PC-9 (cell line): ENCODE measurements at places on chromosomes 5 and 9. TPM values are rescaled to one million over a fixed set of nuclear protein-coding genes. Genes with fewer than 3 reads are reported as not detected.

SGCD gene
- total RNA-seq: not detected in 2 replicates

DNA sequence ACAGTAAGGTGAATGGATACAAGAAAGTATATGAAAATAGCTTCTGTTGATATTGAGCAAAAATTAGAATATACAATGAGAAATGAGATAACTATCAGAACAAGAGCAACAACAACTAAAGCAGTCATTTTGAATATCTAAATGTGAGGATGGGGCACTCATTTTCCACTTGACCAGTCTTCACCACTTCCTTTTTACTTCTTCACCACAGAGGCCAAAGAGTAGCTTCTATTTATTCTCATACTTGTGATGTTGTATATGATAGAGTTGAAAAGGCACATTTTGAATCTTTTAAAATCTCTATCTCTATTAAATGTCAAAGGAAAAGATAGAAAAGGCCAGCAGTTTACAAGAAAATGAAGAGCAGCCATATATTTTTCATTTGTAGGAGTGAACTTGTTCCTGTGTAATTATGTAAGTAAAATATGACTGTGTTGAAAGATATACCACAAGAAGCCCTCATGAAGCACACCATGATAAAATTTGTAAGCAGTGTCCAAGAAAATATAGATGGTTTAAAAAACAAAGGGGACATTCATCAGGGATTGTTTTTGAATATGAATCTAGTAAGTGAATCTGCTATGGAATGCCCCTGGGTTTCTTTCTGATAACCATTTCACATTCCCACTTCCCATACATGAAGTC is 39.2 kb downstream of the ADAMTS19 start:
- H3K36me3 ChIP-seq: no peaks in the 10 kb centered on the region
- no peaks in the 10 kb centered on the region for H3K27me3 ChIP-seq
- DNase-seq: no peak

GRCh38 chr5:111747337-111747736 is 9.7 kb downstream of the NREP start:
- no peak for DNase-seq
- no peaks in the 10 kb centered on the region for H3K27me3 ChIP-seq
- no peaks in the 10 kb centered on the region for H3K36me3 ChIP-seq
- H3K4me3 ChIP-seq: no peak overlapping the region
- no peak overlapping the region for H3K27ac ChIP-seq

DNA sequence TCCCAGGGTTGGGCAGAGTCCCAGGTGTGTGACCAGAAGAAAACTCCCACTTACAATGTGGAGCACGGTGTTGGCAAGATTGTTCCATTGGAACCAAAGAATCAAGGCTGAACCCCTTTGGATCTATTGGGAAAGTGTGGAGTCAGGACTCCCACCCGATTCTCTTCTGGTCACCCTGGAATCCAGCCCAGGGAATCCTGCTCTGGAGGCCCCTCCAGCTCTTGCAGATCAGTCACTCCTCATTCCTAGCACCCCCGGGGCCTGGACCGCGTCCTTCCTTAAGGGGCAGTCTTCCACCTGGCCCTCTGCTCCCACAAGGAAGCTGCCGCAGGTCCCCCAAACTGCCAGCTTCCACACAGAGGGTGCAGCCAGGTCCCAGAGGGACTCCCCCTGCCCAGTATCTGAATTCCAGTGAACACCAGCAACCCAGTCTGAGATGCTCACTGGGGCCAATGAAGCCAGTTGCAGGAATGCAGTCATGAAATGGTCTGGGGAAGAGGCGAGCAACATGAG is 170.1 kb downstream of the GADD45G start:
- H3K36me3 ChIP-seq: no peaks in the 10 kb centered on the region
- H3K4me1 ChIP-seq: no peaks in the 10 kb centered on the region
- H3K4me3 ChIP-seq: no peak overlapping the region
- H3K27me3 ChIP-seq: peaks cover 98% of the 10 kb centered on the region
- H3K27ac ChIP-seq: no peak overlapping the region
